B cell (primary cell): ENCODE measurements at places on chromosomes 7 and 10. TPM values are rescaled to one million over a fixed set of nuclear protein-coding genes. Genes with fewer than 3 reads are reported as not detected.

CUL2 gene
- total RNA-seq = 36.9 and 41.9 TPM in 2 replicates

- no peak for DNase-seq
These were observed 50.7 kb upstream of the AMPH start for GRCh38 chr7:38681882-38682281.

DNA sequence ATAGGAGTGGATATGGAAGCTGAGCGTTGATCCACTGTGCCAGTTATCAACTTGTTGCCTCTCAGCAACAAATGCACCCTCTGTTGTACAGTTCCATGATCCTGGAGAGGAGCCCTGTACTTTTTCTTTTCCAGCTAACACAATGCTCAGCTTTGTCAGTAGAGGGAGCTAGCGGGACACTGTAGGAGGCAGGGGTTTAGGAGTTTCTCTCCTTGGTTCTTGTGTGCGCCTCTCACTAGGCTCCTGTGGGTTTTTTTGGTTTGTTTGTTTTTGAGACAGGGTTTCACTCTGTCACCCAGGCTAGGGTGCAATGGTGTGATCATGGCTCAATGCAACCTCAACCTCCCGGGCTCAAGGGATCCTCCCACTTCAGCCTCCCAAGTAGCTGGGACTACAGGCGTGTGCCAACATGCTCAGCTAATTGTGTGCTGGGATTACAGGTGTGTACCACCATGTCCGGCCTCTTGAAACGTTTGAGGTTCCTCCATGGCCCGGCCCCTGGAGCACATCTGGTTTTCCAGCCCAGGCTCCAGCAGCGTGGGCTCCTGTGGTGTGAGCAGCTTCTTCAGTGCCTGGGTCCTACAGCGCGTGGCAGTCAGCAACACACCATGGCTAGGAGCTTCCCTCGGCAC is 12.0 kb upstream of the MARVELD1 start:
- DNase-seq = peak; percentile 66

DNA sequence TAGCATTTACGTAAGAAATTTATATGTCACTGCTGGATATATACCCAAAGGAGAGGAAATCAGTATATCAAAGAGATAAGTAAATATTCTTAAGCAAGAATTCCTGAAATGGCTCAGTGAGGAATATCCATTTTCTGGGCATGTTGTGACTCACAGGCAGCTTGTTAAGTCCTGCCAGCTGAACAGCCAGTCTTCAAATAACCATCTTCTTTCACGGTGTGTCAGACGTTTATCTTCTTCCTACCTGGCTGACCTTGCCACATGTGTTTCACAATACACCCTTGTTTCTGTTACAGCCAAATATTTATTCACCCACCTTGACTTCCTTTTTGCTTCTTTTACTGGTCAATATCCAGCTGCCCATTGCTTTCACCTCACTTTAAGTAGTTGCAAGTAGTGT is 648.1 kb downstream of the ANKRD7 start:
- DNase-seq = no peak
